ENCODE measurements at places on chromosomes 2 and 18.

DNA sequence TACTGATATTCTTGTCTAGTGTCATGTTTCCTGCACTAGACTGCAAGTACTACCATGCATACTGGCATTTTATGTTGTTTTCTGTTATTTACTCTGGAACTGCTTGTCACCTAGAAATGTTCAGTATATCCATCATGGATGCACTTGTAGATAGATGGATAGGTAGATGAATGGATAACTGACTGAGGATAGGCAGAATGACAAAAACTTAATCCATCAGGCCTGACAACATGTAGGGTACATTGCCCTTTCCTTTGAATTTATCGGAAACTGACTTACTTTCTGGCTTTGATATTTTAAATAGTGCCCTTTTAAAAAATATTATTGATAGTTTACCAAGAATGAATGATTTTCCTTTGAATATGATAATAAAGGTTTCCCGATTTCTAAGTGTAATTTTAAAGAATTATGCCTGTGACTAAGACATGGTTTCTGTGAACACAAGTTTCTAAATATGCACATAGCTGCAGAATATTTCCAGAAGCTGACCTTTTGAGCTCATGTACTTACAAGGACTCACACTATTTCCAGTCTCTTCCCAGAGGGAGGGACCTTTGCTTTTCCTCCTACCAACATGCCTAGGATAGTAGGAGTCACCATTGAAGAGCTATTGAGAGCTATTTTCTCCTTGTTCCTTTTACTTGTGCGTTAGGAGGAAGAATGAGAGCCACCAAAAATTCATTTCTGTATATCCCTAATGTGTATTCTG lies 81.3 kb downstream of the ANKRD12 start:
- DNase-seq: no peak

DNA sequence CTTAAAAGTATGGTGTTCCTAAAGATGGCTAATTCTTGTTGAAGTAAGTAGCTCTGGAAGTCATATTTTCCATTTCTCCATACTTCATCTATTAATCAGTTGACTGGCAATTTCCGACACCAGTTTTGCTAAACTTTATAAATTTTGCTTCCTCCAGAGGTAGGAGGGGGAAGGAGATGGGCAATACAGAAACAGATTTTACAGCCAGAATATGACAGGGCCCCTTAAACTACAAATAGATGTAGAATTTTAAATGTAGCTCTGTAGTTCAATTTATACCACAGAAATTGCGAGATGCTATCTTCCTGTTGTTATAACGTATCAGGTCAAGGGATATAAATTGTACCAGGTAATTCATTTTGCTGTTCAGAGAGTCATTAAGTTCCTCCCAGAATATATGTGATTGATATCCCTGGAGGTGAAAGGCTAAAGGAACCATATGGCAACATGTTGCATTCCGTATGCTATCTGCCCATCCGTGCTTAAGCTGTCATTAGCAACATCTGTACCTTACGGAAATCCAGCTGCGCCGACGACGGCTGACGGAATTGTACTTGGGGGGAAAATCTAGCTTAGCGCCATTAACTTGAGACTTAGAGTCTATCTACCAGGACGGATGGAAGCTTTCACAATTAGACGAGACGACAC lies 8.4 kb upstream of the NR4A2 start:
- peak; percentile 29 for DNase-seq

DNA sequence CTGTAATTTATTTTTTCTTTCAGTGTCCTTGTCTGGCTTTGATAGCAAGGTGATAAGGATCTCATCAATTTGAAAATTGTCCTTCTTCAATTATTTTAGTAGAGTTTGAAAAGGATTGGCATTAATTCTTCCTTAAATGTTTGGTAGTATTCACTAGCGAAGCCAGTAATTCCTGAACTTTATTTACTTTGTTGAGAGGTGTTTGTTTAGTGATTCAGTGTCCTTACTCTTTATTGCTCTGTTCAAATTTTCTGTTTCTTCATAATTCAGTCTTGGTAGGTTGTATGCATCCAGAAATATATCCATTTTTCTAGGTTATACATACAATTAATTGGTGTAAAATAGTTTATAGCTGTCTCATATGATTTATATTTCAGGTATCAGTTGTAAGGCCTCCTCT lies 676.7 kb upstream of the POU3F3 start:
- DNase-seq: no peak

DNA sequence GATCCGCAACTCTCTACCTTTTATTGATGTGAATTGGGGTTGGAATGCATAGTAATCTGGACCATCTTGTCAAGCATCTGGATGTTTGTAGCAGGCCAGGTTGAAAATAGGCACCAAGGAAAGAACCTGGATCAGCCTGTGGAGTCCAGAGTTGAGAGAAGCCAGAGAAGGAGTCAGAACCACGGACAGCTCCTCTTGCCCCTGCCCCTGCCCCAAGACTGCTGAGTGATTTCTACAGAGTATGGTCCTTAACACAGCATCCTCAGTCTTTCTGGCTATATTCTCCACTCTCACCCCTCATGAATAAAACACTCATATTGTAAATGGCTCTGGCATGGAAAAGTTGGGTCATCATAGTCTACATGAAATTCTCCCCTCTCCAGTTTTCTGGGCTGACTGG lies 154.6 kb downstream of the LOXHD1 start:
- no peak for DNase-seq

- DNase-seq: no peak
Measured at GRCh38 chr2:155412598-155412997, 714.1 kb downstream of the KCNJ3 start.

Data from activated T-cell treated with anti-CD3 and anti-CD28 coated beads, Interleukin-2, amount 50 U/mL, for 72 hours (primary cell).